Mesenteric fat pad (tissue), 1 donor: ENCODE measurements at places on chromosomes 3 and 15.

DNA sequence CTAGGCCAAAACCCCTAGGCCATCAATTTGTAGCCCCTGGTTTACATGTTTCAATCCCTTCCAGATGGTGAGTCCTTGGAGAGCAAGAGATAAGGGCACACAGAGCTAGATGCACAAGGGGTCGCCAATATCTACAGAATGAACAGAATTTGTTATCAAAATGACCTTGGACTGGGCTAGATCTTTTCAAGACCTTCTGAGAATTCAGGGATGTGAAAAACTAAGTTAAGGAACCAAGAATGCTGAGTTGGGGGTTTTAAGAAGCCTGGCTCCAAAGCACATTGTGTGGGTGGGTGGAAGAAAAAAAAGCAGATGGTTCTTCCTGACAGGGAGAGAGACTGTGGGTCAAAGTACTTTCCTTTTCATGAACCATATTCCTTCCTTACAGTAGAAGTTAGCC, 10.2 kb downstream of the CDCP1 start:
- DNase-seq: no peak

DNA sequence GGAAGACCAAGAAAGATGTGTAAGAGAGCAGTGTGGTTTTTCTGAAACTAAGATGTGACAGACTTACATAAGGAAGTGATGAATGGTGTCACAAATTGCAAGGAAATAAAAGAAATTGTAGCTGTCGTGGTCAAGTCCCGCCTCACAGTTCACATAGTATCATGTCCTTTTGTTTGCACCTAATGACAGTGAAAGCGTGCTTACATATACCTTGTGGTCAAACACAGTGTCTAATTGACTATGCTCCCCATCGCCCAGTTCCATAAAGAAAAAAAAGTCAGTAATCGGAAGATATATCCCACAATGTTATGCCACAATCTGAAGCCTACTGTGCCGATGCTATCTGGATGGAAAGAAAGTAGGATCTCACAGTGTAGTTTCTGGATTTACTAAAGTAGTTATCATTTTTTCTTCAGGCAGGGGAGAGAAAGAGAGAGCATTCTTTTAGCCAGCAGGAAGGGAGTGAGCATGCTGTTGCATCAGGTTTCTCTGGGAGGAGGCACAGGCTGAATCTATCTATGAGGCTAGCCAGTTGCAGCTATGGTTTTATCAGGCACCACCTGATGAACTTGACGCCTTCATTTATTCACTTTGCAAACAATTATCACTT, 9.8 kb upstream of the PLSCR1 start:
- no peak for DNase-seq

DNA sequence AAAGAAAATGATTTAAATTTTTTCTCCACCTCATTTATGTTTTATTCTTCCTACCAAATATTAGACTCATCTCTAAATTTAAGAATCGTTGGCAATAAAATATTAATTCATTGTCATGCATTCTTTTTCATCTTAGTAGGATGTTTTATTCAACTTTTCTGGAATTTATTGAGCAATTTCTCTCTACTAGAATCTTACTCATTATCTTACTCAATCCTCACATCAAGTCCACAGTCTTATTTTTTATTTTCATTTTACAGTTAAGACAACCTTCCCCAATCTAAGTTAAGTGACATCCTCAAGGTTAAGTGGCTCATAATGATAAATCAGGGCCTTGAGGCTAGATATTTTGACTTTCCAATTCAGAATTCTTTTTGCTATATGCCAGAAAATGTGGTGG, 15.9 kb upstream of the ALDH1A2 start:
- DNase-seq: no peak

DNA sequence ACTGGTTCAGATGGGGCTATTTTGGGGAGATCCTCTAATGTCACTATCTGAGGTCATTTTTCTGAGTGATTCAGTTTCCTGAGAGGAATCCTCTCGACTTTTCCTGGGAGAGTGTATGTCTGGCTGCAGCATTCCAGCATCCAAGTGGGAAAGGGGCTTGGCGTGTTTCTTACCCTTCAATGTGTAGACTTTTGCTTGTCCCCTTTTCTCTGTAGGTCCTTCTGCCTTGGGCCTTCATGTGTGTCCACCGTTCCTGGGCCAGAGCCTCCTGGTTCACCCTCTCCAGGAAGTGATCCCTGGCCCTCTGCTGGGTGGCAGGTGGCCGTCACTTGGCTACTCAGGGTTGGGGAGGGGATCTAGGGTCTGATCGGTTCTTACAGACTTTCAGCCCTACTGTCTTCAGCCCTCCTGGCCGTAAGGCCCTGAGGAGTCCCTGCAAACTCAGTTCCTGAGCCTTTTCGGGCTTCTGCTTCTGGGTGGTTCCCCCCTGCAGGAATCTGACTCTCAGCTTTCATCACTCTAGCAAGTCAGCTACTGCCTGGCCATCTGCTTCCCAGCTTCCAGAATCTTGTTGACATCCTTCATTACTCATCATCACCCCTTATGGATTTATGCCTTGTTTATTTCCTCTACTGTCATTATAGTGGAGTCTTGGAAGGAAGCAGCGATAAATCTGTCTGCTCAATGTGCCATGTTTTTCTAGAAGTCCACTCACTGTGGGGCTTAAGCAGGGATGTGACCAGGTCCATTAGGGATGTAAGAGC, 36.5 kb downstream of the GOLGA6L10 start:
- peak; percentile 62 for DNase-seq

GRCh38 chr15:90600954-90601353, 71.2 kb downstream of the CRTC3 start:
- no peak for DNase-seq

- DNase-seq: no peak
Observed at GRCh38 chr3:131917006-131917405, 117.8 kb downstream of the CPNE4 start.

- DNase-seq: no peak
Observed at GRCh38 chr3:72003936-72004335, 219.0 kb upstream of the PROK2 start.

- no peak for DNase-seq
Observed at GRCh38 chr3:23889386-23889785, 27.4 kb downstream of the NKIRAS1 start.

DNA sequence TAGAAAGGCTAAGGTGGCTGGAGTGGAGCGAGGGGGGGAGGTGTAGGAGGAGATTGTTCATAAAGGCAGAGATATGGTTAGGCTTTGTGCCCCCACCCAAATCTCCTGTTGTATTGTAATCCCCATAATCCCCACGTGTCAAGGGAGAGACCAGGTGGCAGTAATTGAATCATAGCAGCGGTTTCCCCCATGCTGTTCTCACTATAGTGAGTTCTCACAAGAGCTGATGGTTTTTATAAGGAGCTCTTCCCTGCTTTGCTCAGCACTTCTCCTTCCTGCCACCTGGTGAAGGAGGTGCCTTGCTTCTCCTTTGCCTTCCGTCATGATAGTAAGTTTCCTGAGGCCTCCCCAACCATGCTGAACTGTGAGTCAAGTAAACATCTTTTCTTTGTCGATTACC, 64.7 kb upstream of the CFAP161 start:
- DNase-seq: no peak

- DNase-seq: no peak
Observed at GRCh38 chr15:37995461-37996347, 61.3 kb downstream of the TMCO5A start.

DNA sequence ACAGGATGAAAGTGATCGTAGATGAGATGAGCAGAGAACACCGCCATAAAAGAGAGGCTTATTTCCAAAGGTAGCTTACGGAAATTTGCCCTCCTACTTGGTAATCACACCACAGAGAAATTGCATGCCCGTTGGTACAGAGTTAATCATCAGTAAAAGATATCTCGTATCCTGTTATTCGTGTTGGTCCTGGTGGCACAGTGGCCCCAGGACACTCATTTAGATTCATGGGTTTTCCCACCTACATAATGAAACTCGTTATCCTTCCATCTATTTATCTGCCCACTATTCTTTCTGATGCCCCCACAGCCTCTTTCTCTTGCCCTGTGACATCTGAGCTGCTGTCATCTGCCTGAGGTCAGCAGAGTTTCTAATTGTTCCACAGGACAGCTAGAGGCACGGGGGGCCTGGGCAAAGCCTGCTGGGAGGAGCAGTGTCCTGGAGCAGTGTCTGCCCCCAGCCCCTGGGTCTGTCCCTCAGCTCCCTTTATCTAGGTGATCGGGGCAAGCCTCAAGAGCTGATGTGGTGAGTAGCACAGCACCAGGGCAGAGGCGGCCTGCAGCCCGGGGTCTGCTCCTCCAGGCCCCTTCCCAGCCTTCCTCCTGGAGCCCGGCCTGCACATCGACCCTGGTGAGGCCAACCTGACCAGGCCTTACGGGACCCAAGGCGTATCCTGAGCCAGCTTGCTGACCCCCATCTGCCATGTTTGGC, 42.2 kb downstream of the PXYLP1 start:
- DNase-seq: no peak

- DNase-seq: no peak
Observed at GRCh38 chr3:75176937-75177336, 487.2 kb upstream of the FRG2C start.

DNA sequence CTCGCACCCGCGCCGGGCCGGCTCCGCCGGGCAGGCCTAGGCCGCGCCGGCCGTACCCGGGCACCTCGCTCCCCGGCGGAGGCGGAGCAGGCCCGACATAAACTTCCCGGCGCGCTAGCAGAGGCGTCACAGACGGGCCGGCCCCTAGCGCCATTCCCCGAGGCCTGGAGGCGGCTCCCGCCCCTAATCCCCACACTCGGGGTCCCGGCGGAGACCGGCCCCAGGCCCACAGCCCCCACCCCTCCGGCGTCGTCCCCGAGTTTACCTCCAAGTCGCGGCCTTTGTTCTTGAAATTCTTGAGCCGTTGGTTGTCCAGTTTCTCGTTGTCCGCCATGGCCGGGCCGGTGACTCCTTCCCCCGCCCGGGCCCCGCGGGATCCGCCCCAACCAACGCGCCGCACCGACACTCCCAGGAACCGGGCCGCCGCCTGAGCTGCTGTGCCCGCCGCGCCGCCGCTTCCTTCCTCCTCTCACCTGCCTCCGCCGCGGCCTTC, 376 bp downstream of the KPNA4 start:
- no peak for DNase-seq

DNA sequence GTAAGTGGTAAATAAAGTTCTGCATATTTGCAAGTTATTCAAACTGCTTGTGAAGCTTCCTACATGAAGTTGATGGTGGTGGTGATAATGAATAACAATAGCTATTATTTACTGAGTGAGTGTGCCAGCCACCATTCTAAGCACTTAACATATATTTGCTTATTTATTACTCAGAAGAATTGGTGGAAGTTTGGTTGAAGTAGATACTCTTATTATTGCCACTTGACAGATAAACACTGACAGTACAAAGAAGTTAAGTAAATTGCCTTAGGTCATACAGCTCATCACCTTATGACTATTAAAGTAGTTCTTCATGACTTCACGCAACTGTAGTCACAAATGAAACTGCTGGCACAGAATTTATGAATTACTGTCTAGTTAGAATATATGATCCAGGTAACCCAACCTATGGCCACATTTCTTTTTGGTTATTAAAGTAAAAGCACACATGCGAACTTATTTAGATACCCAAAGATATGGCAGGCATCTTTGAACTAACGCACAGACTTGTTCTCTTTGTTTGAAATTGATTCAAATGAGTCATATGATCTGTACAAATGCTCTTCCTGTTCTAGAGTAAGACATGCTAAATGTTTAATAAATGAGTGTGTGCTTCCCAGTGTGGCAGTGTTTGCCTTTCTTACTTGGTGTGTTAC, 99.8 kb upstream of the NR2F2 start:
- DNase-seq: no peak

DNA sequence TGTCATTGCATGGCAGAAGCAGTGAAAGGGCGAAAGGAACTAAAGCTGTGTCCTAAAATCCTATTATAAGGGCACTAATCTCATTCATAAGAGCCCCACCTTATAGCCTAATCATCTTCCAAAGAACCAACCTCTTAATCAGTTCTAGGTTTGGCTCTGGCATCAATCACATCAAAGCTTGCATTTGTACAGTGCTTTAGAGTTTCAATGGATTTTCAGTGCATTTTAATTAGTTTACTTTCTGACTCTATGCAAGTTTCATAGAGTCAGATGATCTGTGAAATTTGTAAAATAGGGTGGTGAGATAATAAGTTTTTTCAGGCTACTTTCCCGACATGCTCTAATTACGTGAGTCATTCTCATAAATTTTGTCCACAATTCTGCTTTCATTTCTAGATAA, 341.1 kb downstream of the DIPK2A start:
- no peak for DNase-seq

DNA sequence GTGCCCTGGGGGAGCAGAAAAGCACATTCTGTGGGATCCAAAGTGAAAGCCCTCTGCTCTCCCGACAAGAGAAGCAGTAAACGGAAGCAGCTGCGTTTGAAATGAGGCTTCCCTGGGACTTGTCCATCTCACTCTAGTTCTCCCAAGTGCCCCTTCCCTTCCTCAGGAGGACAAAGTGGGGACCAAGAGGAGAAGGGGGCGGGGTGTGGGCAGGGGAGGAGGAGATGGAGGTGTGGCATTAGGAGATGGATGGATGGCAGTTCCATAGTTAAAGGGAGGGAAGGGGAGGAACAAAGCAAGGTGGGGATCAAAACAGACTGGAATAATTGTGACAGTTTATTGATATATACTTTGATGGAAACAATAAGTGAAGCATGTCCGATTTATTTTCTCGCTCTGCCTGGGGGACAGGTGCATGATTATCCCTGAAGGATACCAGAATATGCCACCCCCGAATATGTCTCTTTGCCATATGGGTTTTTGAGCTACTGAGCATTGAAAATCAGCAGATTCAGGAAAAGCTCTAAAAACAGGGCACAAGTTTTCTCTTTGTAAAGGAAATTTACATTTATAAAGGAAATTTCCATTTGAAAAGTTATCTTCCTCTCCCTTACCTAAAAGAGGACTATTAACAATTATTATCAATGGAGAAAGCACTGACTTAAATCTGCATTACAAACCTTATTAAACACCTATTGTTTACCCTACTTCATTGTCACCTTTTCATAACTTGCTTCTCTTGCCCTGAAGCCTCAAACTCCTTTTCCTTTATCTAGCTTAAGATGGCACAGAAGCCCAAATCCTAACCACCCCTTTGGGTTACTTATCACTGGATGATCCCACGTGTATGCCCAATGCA, 58.9 kb upstream of the DAZL start:
- DNase-seq: no peak
